ENCODE measurements at places on chromosomes 2 and 18.

GRCh38 chr2:111161971-111162370 is 41.3 kb downstream of the BCL2L11 start:
- no peak for DNase-seq

- DNase-seq: no peak
These were observed 916 bp upstream of the OSBPL1A start for GRCh38 chr18:24398540-24398939.

- no peak for DNase-seq
These were observed 9.9 kb upstream of the GAREM1 start for GRCh38 chr18:32480581-32480980.

DNA sequence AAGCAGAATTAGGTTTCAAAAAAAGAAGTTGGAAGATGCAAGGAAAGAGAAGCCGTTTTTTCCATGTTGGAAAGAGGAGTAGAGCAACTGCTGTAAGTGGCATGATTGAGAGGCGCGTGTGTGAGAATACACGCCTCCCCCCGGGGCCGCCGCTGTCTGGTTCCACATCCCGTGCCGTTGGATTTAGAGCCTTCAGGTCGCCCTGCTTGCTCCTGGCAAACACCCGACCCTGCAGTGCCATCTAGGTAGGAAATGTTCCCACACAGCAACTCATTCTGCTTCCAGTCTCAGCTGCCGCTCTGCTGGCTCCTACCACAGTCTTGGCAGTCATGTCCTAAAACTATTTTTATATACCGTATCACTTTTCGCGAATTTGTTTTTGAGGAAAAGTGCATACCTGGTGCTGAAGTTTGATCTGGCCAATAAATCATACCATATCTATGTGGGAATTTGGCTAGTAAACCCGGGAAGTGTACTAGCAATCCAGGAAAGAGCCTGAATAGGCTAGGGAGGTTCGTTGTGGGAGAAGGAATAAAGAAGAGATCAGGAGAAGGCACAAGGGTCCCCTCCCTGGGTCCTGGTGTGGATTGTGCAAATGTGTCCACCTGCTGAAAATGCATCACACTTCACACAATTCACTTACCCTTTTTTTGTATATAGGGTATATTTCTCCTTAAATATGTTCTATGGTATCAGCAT is 372.7 kb downstream of the FBXO15 start:
- no peak for DNase-seq

- no peak for DNase-seq
These were observed 134.5 kb downstream of the LRRTM1 start for GRCh38 chr2:80169811-80170594.

GRCh38 chr2:237345891-237346640 is 67.9 kb downstream of the COL6A3 start:
- no peak for DNase-seq

- no peak for DNase-seq
These were observed 5.3 kb downstream of the MYL1 start for GRCh38 chr2:210309548-210310233.

DNA sequence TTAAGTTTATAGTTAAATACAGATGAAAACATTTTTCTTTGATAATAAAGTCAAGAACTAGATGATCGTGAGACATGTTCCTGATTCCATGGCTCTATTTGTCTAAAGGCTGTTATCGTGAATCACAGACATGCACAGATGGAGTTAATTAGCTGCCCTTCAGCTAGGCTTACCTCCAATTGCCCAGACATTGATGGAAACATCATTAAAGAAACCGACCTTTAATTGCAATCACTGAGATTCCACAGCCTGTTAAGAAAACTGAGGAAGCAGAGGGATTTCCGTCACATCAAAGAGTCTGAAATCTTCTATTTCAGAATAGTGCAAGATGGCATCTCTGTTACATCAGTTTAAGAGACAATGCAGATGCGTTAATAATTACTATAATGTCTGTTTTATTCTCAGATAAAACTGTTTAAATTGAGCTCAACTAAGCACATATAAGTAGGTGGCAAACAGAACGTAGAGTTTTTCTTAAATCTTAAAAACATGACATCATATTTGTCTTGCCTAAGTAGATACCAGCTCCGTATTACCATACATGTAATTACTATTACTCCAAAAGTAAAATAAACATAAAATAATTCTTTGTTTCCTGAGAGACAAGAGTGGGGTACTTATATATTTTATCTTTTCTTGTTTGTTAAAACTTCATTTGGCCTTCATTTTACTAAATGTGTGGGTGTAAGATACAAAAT is 23.9 kb upstream of the CRACDL start:
- DNase-seq: no peak

GRCh38 chr2:104915107-104915793 is 61.3 kb downstream of the POU3F3 start:
- DNase-seq: no peak

GRCh38 chr2:37604716-37605115 is 66.7 kb downstream of the CDC42EP3 start:
- DNase-seq: no peak

GRCh38 chr2:234257859-234258561 is 207.5 kb downstream of the SPP2 start:
- no peak for DNase-seq

GRCh38 chr2:86157009-86157556 is 38.2 kb downstream of the IMMT start:
- no peak for DNase-seq

DNA sequence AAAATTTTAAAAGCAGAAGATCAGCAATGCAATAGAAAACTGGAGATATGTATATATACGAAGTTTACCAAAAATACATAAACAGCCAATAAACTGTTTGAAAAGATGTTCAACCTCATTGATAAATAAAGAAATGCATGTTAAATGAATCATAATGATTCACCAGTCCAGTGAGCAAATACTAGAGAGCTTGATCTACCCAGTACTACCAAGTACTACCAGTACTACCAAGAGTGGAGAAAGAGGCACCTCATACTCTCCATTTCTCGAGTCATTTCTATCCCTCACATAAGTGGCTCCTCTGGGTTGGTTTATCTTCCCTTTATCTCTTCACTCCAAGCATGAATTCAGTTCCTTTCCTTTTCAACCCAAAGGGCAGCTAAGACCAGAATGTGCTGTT is 138.9 kb downstream of the MREG start:
- no peak for DNase-seq

- DNase-seq: no peak
These were observed 42.5 kb upstream of the FZD5 start for GRCh38 chr2:207812058-207812725.

- no peak for DNase-seq
These were observed 4.9 kb upstream of the WNT10A start for GRCh38 chr2:218875692-218876246.

DNA sequence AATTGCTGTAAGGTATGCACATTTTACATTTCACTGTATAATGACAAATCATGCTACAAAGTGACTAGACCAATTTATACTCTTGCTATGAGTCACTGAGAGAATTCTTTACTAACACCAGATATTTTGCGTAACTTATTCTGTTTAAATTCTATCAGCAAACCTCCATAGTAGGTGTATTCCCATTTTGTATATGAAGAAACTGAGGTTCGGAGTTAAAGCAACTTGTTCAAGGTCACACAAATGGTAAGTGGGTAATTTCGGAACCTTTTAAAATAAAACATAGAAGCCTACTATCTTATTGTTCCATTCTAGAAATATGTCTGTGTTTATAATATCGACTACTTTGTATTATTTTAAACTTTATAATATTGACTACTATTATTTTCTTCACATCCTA is 15.9 kb upstream of the CPS1 start:
- DNase-seq: no peak

GRCh38 chr2:150482111-150482510 is 5.4 kb downstream of the RND3 start:
- DNase-seq: no peak

DNA sequence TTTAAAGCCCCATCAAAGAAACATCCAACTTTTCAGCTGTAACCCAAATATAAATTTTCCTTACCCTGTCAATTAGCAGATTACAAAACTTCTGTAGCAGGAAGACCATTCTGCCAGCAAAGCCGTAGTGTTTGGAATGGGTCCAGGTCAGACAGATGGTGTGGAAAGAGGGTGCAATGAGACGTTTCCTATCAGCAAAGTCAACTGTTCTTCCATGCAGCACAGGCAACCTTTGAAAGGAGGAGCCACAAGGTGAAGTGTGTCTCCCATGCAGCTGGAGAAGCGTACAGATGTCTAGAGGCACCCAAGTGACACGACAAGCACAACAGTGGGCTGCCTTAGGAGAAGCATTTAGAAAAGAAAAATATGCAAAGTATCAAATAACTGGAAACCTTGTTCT is 83.7 kb downstream of the SP3 start:
- DNase-seq: no peak

DNA sequence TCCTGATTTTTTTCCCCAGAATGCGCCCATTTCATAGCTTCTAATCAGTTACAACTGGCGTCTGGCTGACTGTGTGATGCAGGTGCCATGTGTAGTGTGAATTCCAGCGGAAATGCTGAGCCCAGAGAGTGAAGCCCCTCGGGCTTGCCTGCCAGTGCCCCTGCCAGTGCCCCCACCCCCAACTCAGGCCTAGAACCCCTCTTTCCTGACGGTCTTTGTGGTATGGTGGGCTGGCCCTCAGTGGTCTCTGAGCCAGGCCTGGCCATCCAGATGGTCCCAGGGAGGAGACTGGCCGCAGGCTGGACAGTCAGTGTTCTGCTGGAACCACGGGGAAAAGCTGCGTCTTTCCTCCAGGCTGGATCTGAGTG is 3.1 kb downstream of the RAMP1 start:
- no peak for DNase-seq

GRCh38 chr2:239730897-239731296 is 294.2 kb downstream of the NDUFA10 start:
- DNase-seq: no peak
